Aortic smooth muscle cell (primary cell): ENCODE measurements at places on chromosomes 1 and 21. TPM values are rescaled to one million over a fixed set of nuclear protein-coding genes. Genes with fewer than 3 reads are reported as not detected.

ZNF695 gene
- 1.4 and 2.2 TPM in 2 replicates for total RNA-seq

GBP6 gene
- not detected in 2 replicates for total RNA-seq

STYXL2 gene
- under 0.01 TPM in 1 of 2 replicates, not detected in the other for total RNA-seq

WLS gene
- total RNA-seq = 173 and 276 TPM in 2 replicates

ANKRD65 gene
- 0.37 and 0.40 TPM in 2 replicates for total RNA-seq

PRRX1 gene
- 229 and 404 TPM in 2 replicates for total RNA-seq

OR2G6 gene
- total RNA-seq = not detected in 2 replicates

FCRL2 gene
- not detected in 2 replicates for total RNA-seq

FAF1 gene
- 48.6 and 55.7 TPM in 2 replicates for total RNA-seq

IL24 gene
- not detected in 2 replicates for total RNA-seq

CRNN gene
- total RNA-seq = not detected in 2 replicates

APP gene
- total RNA-seq = 568 and 642 TPM in 2 replicates

NID1 gene
- total RNA-seq = 49.8 and 64.9 TPM in 2 replicates

MORN1 gene
- total RNA-seq = 6.2 and 7.5 TPM in 2 replicates

CHIA gene
- not detected in 2 replicates for total RNA-seq

KCNT2 gene
- 2.2 and 4.2 TPM in 2 replicates for total RNA-seq

ITLN2 gene
- total RNA-seq = not detected in 2 replicates

C4BPA gene
- total RNA-seq = not detected in 2 replicates

PGBD5 gene
- under 0.01 and 0.06 TPM in 2 replicates for total RNA-seq

HRNR gene
- total RNA-seq = not detected in 2 replicates

RASSF5 gene
- 0.40 and 1.3 TPM in 2 replicates for total RNA-seq

LGR6 gene
- not detected in 2 replicates for total RNA-seq

DNAJC16 gene
- total RNA-seq = 12.3 and 16.5 TPM in 2 replicates

EPHA2 gene
- 35.3 and 35.4 TPM in 2 replicates for total RNA-seq

CDC7 gene
- total RNA-seq = 1.7 and 3.3 TPM in 2 replicates

RLF gene
- total RNA-seq = 18.6 and 19.8 TPM in 2 replicates
